Fibroblast of skin of abdomen (primary cell): ENCODE measurements at places on chromosomes 7 and 10.

DNA sequence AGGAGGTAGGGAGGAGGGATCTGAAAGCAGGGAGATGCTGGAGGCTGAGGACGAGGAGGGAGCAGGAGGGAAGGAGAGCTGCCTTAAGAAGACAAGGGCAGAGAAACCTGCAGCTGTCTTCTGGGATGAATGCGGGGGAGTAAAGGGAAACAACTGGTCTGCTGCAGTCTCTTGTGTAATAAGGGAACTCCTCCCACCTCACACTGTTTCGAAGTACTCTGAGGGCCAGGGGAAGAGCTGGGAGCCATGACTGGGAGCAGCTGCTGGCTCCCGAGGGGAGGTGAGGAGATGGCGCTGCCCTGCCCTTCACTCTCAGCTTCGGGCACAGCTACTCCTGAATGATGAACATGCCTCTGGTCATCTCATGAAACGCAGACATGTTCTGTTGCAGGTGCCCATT is 65.1 kb downstream of the CLEC2L start:
- DNase-seq: peak; percentile 14

DNA sequence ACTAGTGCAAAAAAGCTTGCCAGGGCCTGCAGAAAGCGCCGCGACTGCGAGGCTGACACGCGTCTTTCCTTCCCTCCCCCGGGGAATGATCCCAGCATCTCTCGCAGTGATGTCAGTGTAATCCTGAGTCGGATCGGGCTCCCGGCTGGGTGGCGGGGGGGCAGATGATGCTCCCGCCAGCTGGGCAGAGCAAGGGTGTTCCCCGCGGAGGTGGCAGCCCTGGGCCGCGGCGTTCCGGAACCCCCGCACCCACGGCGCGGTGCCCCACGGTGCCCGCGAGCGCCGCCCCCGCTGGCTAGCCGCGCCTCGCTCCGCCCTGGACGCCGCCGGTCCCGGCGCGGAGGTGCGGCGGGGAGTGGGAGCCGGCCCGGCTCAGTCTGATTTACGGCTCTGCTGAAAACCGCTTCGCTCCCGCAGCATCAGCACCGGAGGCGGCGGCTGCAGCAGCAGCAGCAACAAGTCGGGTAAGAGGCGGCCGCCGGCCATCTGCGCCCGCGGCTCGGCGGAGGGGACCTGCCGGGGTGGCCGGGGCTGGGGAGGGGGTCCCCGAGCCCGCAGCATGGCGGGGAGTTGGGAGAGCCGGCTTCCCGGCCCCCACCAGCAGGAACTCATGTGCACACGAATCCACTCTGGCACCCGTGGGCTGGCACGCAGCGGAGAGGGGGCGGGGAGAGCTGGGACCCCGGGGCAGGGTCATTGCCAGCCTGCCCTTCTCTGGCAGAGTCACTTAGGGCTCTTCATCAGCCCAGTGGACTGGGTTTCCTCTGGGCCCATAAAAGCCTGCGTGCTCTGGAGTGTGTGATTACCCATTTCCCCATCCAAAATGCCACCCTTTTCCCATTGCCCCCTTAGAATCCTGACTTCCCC is at the start of gene ZNF365:
ZNF365 (plus strand) TSS at position 375 of the 867 bp plus-strand sequence. CDS start 1,825 bp downstream, outside the sequence.
- DNase-seq: peak; percentile 45

DNA sequence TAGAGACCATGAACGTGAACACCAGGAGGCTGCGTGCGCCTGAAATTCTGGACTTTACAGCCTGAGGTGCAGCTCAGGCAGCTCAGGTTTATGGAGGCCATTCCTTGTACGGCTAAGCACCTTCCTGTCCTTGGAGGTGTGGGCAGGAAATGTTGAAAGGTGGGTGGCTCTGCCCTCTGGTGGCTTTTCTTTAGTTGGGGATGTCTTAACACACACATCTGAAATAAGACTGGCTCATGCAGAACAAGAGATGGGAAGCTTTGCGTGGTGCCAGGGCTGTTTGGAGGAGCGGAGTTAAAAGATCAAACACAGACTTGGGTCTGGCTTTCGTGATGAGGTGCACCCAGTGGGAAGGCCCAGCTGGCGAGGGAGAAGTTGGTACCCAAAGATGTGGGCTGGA is 64.1 kb downstream of the DOCK1 start:
- no peak for DNase-seq

- DNase-seq: no peak
Measured at GRCh38 chr10:11625019-11625735, 13.7 kb upstream of the USP6NL start.

DNA sequence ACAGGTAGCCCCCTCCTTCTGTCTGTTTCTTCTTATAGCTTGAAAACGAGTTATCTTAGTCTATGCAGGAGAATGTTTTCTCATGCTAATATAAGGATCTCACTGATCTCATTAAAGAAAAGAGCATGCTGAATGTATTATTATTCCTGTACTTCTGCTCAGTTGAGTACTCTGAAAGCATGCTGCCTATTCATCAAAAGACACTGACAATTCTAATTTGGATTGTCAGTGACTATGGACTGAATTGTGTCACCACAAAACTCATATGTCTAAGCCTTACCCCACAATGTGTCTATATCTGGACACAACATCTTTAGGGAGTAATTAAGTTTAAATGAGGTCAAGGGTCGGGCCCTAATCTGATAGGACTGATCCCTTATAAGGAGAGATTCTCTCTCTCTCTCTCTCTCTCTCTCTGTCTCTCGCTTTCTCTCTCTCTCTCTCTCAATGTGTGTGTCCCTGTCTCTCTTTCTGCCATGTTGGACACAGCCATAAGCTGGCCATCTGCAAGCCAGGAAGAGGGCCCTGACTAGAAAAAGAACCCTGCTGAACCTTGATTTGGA is 98.4 kb downstream of the GNAT3 start:
- no peak for DNase-seq

- no peak for DNase-seq
Measured at GRCh38 chr7:80287400-80288174, 153.0 kb downstream of the GNAI1 start.

DNA sequence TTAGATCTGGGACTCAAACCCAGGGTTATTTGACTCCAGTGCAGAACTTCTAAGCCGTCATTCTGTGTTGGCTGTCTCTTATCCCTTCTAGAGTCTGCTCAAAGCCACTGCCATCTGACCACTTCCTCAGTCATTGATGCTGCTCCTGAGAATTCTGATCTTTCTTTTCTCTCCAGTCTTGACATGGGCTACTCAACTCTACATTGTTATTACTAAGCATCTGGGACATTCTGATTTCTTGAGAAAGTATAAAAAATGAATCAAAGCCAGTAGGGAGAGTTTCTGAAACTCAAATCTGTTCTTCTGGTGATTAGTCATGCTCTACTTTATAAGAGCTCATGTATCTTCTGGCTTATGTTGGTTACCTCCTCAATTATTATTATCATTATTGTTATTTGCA is 48.7 kb downstream of the ANK3 start:
- no peak for DNase-seq

GRCh38 chr10:62380016-62380415 is 5.8 kb downstream of the ZNF365 start:
- peak; percentile 80 for DNase-seq

DNA sequence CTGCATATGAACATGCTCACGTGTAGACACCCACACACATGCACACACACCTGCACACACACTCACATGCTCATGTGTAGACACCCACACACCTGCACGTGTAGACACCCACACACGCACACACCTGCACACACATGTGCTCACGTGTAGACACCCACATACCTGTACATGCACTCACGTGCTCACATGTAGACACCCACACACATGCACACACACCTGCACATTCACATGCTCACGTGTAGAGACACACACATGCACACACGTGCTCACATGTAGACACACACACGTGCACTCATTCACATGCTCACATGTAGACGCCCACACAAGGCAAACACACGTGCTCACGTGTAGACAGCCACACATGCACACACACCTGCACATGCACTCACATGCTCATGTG is 275.8 kb downstream of the PTPRN2 start:
- no peak for DNase-seq

DNA sequence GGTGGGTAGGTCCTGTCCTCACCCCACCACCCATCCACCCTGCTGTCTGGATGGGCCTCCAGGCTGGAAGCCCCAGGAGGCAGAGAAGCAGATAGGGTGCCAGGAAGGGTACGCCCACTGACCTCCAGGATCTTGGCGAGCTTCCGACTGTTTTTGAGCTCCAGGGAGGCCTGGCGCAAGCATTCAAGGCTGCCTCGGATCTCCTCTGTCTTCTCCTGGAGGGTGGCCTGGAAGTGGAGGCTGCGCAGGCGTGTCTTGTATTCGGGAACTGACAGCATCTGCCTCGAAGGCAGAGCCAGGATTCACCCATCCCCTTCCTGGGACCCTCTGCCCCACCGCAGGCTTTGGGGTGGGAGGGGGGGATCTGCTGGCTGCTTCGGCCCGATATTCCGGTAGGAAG is 48.4 kb downstream of the GRID2IP start:
- no peak for DNase-seq

- no peak for DNase-seq
Measured at GRCh38 chr10:44769450-44769849, 141.7 kb upstream of the TMEM72 start.

DNA sequence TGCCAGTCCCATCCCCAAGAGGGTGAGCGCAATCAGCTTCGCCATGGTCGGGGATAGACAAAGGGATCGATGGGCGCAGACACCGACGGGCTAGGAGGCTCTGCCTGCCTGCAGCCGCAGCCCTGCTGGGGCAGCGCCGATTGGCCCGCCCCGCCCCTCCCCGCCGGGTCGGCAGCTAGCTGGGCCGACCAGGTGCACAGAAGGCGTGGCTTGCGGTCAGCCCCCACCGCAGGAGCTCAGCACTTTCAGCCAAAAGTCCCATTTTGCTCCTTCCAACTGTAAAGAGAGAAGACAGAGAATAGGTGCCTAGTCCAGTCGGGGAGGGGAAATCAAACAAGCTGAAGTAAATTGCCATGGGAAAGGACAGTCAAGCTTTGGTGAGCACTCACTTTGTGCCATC is at the start of gene PON1:
PON1 (minus strand) TSS at position 102 of the 400 bp plus-strand sequence; CDS start at position 45, 57 bp downstream.
- DNase-seq: no peak

- DNase-seq: no peak
Measured at GRCh38 chr7:138797715-138798320, at the start of the genes ATP6V0A4 and TMEM213. Gene ATP6V0A4, minus strand, starts transcription at chr7:138798196. Its CDS starts 26,949 bp downstream, at chr7:138771247. Gene TMEM213, plus strand, starts transcription at chr7:138797994. Its CDS starts 111 bp downstream, at chr7:138798105.

GRCh38 chr10:21173802-21174714 is 276.9 kb upstream of the NEBL start:
- DNase-seq: no peak

DNA sequence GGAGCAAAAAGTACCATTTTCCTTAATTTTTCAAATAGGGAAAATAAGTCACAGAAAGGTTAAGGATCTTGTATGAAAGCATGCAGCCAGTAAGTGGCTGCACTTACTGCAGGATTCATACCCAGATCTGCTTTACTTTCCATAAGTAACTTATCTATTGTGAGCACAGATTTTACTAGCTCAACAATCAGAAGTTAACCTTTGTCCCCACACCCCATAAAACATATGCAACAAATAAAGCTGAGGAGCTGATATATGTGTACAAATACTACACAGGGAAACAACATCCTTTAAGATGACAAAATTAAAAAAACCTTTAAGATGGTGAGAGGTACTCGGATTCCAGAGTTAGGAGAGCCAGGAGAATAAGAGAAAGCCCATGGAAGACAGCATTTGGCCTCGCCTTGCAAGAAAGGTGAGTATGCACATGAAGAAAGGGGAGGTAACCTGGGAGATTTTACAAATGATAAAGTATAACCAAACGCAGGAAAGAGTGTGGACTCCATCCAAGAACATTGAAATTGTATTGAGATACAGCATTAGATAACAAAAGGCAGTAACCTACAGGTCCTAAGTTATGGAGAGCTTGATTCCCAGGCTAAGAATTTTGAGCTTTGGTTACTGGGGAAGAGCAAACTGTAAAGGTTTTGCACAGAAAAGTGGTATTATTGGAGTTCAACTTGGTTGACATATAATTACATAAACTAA is 87.1 kb downstream of the ITGB8 start:
- no peak for DNase-seq

GRCh38 chr7:37251222-37251621 is 197.4 kb downstream of the ELMO1 start:
- no peak for DNase-seq

GRCh38 chr7:130303982-130304381 is 11.0 kb downstream of the CPA4 start:
- DNase-seq: no peak
